GM12892 (cell line): ENCODE measurements at places on chromosomes 3 and 15.

DNA sequence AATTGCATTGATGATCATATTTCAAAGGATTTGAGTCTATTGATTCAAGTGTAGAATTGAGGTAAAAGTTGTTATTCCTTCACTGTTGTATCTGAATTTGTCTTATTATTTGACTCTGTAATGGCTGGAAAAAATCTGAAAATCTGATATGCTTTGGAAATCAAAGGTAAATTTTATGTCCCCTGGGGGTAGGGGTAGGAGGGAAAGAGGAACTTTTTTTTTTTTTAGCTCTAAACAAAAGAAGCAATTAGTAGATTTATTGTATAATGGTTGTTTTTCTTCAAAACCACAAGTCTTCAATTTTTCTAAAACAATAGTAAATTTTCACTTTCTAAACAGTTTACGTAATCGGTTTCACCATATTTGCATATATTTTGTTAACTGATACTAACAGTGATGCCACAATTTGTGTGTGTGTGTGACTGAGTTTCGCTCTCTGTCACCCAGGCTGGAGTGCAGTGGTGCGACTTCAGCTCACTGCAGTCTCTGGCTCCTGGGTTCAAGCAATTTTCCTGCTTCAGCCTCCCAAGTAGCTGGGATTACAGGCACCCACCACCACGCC, 91.7 kb upstream of the GOLGA6L4 start:
- no peak for DNase-seq

- no peak for DNase-seq
Observed at GRCh38 chr3:147368561-147369221, 37.7 kb downstream of the ZIC4 start.

- DNase-seq: no peak
Observed at GRCh38 chr3:59567661-59568060, 517.8 kb upstream of the CFAP20DC start.

GRCh38 chr3:138180375-138181029, 5.8 kb upstream of the DBR1 start:
- no peak for DNase-seq

DNA sequence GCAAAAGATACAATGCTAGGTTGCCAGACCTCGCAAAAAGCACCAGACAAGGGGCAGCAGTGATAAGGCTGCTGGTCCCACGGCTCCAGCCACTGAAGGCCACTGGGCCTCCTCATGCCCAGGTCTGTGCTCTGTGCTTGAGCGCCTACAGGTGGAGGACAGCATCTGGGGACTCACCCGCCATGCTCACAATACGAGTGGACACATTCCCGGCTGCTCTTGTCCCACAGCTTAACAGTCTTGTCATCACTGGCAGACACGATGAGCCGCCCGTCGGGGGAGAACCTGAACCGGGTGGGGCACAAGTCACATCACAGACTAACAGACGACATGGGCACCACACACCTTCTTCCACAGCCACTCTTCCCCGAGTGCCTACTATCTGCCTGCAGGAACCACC, 7.4 kb downstream of the POC1A start:
- no peak for DNase-seq

DNA sequence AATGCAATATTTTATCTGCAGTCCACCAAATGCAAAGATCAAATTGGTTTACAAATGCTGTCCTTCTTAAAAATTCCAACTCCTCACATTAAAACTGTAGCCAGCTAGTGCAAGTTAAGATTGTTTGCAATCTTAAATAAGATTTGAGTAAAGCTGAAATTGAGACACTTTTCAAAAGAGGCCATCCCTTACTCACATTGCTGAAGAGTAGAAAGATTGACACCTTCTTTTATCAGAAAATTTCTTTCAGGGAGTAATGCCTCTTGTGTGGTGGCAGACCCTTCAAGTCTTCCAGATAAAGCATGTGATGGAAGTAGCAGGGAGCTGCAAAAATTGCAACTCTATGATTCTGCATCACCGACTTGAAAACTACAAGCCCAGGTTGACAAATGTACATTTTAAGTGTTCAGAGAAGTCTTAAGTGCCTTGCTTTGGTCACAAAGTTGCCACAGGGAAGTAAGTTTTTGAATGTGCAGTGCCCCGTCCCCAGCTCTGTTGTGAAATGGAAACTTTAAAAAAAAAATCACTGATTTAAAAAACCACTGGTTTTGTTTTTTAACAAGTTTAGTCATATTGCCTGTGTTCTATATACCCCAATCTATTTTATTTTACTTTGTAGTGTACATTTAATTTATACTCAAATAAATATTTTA, 12.6 kb downstream of the CD86 start:
- no peak for DNase-seq

GRCh38 chr3:138818185-138818860, 16.4 kb downstream of the PIK3CB start:
- DNase-seq: no peak

GRCh38 chr3:115576325-115576875, 46.9 kb upstream of the GAP43 start:
- DNase-seq: no peak

- DNase-seq: no peak
Observed at GRCh38 chr3:151008699-151009098, 36.2 kb upstream of the CLRN1 start.

DNA sequence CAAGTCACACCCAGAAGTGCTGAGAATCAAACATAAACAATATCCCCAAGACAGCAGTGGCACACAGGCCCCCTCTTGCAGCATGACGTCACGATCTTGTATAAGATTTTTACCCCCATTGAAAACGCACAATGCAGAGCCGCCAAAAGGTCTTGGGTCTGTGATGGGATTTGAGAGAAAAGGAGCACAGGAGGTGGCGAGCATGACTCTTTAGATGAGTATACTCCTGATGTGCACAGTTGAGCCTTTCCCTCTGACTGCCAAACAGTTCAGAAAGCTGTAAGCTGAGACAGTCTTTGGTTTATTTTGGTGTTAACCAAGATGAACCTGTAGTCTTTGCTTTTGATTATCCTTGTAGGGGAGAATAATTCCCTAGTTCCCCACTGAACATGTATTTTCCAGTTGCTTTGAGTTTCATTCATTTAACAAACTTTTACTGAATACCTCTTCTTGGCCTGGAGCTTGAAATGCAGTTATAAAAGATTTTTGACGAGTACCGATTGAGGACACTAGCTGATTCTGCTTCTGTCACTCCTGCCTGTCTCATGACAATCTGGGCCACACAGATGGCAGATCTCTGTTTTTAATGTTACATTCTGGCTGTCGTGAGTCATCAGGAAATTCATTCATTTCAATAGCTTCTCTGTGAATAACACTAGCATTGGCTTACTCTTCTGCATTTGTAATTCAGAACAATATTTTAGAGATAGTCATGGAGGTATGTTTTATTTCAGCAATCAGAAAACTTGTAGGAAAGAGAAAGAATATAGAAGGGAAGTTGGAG, 28.9 kb downstream of the CFAP91 start:
- no peak for DNase-seq

DNA sequence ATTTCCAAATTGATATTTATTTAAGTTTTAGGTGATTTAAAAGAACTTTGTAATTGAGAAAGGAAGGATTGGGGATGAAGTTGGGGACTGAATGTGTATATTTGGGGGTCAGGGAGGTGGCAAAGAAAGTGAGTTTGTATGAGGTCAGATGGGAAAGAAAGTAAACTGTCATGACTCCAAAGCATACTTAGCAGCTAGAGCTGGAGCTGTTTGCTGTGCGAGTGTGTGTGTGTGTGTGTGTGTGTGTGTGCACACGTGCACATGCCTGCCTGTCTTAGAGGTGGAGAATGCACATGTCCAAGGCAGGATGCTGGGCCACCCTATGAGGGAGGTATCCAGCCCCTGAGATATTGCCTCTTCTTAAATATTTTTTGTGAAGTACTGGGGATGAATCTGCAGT, 21.0 kb downstream of the BOC start:
- no peak for DNase-seq
